Cortex of kidney (tissue), 1 donor: ENCODE measurements at places on chromosomes 7 and 10.
A peak's percentile ranks its signal among the peaks of the same experiment; 100 is the strongest.

GRCh38 chr7:137684316-137684715 is 162.5 kb downstream of the DGKI start:
- DNase-seq: no peak

- no peak for DNase-seq
Measured at GRCh38 chr10:34489973-34490745, 324.9 kb downstream of the PARD3 start.

- DNase-seq: no peak
Measured at GRCh38 chr7:108203537-108203936, 73.4 kb upstream of the LAMB4 start.

DNA sequence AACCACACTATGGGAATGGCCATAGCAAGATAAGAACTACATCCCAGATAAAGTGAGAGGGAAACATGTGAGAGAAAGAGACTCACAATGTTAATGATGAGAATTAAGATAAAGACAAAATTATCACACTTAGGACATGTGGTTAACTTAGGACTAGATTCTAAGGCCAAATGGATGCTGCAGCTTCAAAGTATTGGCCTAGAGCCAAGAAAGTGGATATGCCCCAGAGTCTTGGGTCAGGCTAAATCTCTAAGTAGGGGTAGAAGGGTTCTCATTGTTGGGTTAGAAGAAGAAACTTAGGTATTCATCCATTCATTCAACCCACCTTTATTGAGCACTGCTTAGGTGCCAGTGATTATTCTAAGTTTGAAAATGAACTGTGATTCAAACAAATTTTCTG is 818.0 kb downstream of the PHTF2 start:
- no peak for DNase-seq

DNA sequence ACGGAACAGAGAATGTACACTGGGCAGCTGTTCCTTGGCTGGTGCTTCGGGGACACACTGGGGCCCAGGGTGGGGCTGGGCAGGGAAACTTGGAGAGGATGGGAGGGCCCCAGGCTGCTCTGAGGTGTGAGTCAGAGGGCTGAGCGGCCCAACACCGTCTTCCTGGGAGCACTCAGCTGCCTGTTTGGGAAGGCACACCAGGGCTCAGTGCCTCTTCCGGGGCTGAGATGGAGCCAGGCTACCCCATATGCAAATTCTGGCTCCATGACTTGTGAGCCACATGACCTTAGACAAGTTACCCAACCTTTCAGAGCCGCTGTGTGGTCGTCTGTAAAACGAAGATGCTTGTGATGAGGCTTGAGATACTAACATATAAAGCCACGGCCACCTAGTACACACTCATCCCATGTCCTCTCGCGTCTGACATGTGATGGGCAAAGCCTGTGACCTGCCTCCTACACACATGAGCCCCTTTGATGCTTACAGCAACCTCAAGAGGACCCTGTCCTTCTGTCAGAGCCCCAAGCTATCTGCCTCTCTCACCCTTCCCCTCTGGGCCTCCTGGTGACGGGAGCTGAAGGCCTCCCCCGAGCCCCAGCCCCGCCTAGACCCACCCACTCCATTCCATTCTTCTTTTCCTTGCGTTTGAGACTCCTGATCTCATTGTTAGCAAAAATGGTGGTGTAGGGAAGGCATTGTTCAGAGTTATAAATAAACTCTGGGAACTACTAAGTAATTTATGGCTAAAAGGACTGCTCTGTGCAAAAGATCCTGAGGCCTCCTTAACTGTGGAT is 26.1 kb downstream of the KLRG2 start:
- no peak for DNase-seq

DNA sequence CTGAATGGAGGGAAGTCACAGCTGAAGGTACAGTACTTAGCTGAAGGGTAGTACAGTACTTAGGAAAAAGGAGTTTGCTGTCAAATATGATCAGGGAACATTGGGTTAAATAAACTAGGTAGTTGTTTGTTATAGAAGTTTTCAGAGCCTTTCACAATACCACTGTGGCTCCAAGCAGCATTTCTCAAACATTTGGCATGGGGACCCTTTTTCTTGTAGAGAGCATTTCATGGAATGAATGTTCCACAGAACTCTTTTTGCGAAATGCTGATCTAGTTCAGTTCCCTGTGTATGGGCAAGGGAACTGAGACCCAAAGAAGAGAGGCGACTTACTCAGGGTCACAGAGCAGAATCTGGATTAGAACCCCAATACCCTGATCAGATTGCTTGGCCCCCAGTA is 31.5 kb upstream of the DDX50 start:
- no peak for DNase-seq

DNA sequence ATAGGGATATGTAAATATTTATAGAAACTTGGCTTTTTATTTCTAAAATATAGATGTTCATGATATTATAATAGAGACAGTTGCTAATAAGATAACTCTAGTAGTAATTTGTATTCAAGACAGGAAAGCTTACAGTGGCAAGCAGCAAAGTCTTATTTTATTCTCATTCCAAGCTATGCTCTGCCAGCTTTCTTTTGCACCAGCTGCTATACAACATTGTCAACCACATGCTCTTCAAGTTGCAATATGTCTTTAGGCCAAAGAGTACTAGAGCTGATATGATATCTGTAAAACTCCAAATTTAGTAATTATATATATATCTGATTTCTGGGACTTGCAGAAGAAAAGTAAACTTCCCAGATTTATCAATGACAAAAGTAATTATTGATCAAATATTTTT is 350.1 kb downstream of the HGF start:
- DNase-seq: no peak

DNA sequence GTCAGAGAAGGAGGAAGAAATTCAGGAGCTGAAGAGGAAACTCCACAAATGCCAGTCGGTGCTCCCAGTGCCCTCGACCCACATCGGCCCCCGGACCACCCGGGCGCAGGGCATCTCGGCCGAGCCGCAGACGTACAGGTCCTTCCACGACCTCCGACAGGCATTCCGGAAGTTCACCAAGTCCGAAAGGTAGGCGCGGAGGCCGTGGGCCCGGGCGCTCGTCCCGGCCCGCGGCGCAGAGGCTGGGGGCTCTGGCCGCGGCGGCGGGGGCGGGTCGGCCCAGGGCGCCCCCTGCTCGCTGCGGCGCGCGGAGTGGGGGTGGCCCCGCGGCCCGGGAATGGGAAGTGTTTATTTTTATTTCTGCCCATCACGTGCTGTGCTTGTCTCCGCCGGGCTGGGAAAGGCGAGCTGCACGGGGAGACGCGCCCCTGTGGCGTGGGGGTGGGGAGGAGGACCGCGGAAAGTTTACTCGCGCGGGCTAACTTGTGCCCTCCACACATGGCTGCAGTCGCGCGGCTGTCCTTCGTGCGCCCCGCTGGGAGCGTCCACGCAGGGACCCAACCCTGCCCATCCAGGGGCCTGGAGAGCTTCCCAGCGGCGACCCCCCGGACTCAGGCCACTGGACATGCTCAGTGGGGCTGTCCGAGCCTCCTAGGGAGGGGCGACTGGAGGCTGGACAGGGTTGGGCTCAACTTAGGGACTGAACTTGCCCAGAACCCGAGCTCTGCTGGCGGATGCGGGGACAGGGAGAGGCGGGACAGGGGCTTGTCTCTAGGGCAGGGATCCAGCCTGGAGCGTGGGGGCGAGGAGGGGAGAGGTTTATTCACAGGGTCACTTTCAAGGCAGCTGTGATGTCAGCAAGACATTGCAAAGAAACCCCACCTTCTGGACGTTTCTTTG is 82.6 kb upstream of the PRKG1 start:
- no peak for DNase-seq

DNA sequence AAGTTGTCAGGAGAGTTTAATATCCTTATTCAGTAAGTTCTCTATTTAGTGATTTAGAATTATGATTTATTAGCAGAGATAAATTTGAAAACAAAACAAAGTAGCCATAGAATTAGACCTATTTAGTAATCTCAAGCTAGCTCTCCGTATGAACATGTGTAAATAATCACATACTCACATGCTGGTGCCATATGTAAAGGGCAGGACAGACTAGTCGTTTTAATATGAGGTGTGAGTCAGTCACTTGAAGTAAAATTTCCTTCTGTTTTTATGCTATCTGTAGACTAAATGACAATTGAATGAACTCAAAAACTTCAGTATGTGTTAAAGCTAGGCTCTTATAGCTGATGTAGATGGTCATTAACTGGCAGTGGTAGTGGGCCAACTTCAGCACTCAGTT is 67.1 kb downstream of the WAC start:
- no peak for DNase-seq

GRCh38 chr10:131246775-131247174 is 64.7 kb downstream of the TCERG1L start:
- no peak for DNase-seq

DNA sequence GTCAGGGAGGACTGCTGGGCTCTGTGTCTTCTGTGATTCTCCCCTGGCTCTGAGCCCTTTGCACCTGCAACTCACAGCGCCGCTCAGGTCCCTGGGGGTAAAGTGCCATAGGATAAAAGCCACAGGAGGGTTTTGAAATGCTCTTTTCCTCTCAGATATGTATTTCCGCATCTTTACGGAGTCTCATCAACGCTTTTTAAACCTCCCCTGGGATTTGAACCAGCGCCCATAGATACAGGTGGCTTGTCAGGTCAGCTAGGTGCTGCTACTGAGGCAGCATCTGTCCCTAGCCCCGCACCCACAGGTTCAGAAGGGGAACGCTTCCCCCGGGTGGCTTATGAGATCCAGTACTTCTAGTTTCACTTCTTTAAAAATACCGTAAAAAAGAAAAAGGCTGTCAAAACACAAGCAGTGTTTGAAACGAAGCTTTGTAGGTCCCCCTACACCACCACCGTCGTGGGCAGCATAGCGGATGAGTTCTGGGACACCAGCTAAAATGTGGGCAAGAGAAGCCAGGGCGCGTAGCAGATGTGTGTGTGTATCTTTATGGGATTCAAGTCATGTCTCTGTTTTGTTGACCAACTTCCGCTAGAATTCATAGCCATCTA is 173.5 kb downstream of the CUX1 start:
- no peak for DNase-seq

- no peak for DNase-seq
Measured at GRCh38 chr10:47380341-47381102, 3.6 kb downstream of the ZNF488 start.

- no peak for DNase-seq
Measured at GRCh38 chr10:132946311-132946710, 3.9 kb upstream of the CFAP46 start.

GRCh38 chr10:18738835-18739234 is 79.6 kb downstream of the ARL5B start:
- no peak for DNase-seq

- DNase-seq: no peak
Measured at GRCh38 chr10:131666091-131666490, 234.7 kb upstream of the PPP2R2D start.

- DNase-seq: no peak
Measured at GRCh38 chr7:27300421-27300820, 57.8 kb downstream of the EVX1 start.

GRCh38 chr7:95881597-95881996 is 109.2 kb downstream of the DYNC1I1 start:
- DNase-seq: no peak

- DNase-seq: peak; percentile 63
Measured at GRCh38 chr10:86535132-86535882, 13.7 kb upstream of the WAPL start.

GRCh38 chr7:143934526-143935325 is at the start of gene OR2F2:
TSS of gene OR2F2 (plus strand) at chr7:143935233. CDS start at chr7:143935233, 0 bp downstream.
- DNase-seq: no peak

- DNase-seq: no peak
Measured at GRCh38 chr10:123637326-123637880, 28.8 kb upstream of the GPR26 start.

DNA sequence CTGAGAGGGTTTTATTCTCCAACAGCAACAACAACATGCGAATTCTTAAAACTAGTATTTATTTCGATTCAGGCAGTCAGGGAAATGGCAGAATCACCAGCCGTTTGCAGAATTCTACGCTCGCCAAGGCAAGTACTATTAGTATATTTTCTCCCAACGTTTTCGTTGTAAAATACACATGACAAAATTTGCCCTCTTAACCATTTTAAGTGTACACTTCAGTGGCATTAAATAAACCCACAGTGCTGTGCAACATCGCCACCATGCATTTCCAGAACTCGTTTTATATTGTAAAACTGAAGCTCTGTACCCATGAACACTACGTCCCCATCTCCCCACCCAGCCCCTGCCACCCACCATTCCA is 10.8 kb downstream of the EN2 start:
- DNase-seq: no peak

GRCh38 chr7:41708581-41709358 is 5.9 kb upstream of the INHBA start:
- DNase-seq: no peak

GRCh38 chr10:52956861-52957260 is 184.3 kb upstream of the MBL2 start:
- no peak for DNase-seq

DNA sequence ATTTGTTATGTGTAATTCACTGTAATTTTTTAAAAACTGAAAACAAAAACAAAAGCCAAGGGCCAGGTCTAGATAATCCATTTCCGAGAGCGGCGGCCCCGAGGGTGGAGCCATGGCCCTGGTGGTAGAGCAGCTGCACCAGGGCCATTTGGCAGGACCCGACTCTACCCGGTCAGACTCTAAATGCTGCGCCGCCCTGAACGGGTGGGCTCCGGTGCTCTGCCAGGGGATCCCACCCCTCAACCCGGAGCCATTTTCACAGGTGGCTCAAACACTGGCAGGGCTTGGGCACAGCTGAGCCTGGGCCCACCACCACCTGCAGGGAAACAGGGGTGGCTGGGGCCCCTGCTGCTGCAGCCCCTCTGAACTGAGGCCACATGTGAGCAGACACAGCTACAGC is 56.9 kb downstream of the DPYSL4 start:
- DNase-seq: no peak

DNA sequence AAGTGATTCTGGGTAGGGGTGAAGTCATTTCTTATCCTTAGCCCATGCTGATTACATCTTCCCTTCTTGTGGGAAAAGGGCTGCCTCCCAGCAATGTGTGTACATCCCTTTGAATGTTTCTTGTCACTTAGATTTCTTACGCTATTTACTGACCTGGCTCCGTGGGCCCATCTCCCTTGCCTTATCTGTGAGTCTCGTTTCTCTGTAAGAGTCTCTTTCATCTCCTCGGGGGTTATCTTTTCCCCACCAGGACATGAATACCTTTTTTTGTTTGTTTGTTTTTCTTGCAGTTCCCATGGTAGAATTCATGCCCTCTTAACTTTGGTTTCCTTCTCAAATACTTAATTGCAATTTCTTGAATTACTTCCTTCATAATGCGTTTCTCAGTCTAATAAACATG is 107.7 kb downstream of the BAMBI start:
- no peak for DNase-seq

GRCh38 chr7:96648784-96649183 is 60.9 kb downstream of the SEM1 start:
- DNase-seq: no peak

DNA sequence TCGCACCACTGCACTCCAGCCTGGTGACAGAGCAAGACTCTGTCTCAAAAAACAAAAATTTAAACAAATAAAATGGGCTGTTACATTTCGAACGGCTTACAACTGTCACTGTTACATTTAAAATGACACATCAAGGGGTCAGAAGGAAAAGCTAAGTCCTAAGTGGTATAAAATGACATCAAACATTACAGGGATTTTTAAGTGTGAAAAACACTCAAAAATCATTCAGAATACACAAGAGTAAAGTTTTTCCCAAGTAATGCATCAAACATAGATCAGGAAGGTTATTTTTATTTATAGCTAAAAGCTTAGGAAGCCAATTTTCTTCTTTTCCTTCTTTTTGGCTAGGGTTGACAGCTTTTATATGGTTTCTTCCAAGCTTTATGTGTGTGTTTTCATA is 39.0 kb downstream of the CCDC3 start:
- DNase-seq: no peak

- DNase-seq: no peak
Measured at GRCh38 chr7:110400411-110400810, 690.5 kb upstream of the LRRN3 start.

GRCh38 chr10:17528306-17528862 is 74.0 kb upstream of the ST8SIA6 start:
- DNase-seq: no peak

GRCh38 chr7:154863766-154864522 is 139.0 kb downstream of the PAXIP1 start:
- no peak for DNase-seq
